ENCODE measurements at places on chromosomes 7 and 10. TPM values are rescaled to one million over a fixed set of nuclear protein-coding genes. Genes with fewer than 3 reads are reported as not detected.

DNA sequence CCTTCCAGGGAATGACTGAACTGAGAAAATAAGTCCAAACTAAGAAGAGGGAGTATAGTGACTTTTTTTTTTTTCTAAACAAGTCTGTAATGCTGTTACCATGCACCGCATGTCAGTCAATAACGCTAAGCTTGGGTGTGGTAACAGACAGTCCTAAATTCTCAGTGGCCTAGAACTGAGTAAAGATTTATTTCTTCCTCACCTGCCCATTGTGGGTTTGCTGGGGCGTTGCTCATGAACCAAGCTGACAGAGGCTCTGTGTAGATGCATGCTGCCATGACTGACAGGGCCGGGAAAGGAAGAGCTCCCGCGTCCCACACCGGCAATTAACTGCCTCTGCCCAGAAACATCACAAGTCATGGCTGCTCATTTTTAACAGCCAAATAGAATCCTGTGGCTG, 25.5 kb upstream of the PRKG1 start:
- DNase-seq, result no peak
- H3K27ac ChIP-seq, result no peak overlapping the region
- no peaks in the 10 kb centered on the region for H3K36me3 ChIP-seq
- H3K4me1 ChIP-seq, result peaks cover 9% of the 10 kb centered on the region

DNA sequence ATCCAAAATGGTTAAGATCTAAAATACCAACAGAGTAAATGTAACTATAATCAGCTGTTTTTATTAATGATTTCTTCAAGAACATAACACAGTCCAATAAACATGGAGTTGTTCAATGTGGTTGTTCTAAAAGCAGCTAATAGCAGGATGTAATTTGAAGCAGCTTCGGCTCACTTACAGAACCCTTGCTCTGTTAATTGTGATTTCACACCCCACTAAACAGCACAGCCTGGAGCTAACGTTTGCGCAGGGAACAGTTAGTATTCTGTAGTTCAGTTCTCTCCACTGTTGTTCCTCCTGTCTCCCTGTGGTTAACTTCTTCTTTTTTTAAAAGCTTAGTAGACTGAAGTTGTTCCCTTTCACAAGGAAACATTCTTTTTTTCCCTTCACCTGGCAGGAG, 104.0 kb downstream of the GRM3 start:
- H3K27ac ChIP-seq, result no peak overlapping the region
- no peaks in the 10 kb centered on the region for H3K27me3 ChIP-seq
- H3K4me1 ChIP-seq, result no peaks in the 10 kb centered on the region
- no peak for DNase-seq

DNA sequence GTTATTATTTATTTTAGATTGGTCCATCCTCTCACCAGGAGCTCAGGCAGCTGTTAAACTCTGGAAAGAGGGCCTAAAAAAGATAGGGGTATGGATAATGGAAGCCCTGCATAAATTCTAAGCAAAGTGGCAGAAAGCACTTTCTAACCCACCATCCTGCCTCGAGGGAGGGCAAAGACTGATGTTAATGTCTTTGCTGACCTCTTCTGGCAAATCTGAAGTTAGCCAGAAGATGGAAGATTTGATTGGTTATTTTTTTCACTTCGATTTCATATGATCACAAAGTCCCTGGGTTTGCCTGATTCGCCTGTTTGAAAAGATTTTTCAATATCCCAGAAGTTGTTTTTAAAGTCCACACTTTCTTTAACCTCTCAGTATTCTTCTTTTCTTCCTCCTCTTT, 24.8 kb downstream of the OR9A2 start:
- H3K4me3 ChIP-seq, result no peak overlapping the region
- peaks cover 14% of the 10 kb centered on the region for H3K4me1 ChIP-seq
- no peaks in the 10 kb centered on the region for H3K36me3 ChIP-seq
- peaks cover 21% of the 10 kb centered on the region for H3K27me3 ChIP-seq
- DNase-seq, result peak; percentile 18

DNA sequence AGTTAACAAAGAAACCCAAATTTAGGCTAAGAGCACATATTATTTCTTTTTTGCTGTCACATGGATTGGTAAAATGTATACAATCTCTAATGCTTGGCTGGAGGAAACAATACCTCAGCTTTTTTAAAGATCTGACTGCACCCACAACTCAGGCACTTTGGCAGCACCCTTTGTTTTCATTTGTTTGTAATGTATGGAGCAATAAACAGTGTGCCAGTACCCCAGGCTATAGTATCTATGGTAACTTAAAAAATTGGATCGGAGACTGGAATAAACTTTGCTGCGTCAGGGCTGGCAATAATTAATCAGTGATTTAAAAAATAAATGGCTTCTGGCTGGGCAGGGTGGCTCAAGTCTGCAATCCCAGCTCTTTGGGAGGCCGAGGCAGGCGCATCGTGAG, 27.2 kb downstream of the POLR1F start:
- no peak for DNase-seq
- no peaks in the 10 kb centered on the region for H3K4me1 ChIP-seq
- no peak overlapping the region for H3K4me3 ChIP-seq
- no peaks in the 10 kb centered on the region for H3K36me3 ChIP-seq
- H3K27me3 ChIP-seq, result no peaks in the 10 kb centered on the region

DNA sequence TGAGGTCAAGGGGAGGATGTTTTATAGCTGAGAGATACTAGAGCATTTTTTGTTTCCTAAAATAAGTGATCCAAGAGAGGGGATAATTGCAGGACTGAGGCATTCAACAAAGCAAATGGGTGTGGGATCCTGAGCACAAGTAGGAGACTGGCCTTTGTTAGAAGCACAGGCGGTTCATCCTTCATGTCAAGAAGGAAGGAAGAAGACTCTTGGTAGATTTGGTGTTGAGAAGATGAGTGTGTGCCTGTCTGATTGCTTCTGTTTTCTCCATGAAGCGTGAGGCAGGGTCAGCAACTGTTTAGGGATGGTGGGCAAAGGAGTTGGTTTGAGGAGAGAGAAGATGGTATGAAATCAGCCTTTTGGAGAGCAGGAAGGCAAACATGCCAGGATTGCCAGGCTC, 27.6 kb downstream of the STRIP2 start:
- no peak overlapping the region for H3K4me3 ChIP-seq
- H3K4me1 ChIP-seq, result no peaks in the 10 kb centered on the region
- no peaks in the 10 kb centered on the region for H3K36me3 ChIP-seq
- no peak for DNase-seq
- H3K27me3 ChIP-seq, result no peaks in the 10 kb centered on the region

DNA sequence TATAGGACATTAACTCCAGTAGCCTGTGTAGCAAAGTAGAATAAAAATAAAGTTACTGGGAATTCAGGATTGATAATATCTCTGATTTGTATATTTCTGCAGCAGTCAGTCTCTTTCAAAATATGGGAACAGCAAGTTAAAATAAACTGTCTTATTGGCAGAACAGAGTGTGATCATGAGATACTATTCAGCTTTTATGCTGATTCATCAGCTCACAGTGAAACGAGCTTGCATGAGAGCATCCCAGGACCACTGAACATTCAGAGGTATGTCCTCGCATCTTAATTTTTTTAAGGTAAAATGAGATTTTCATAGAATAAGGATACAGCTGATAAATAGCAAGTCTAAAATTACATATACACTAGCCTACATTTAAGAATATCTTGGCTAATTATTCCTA, 282.5 kb upstream of the MYO3A start:
- peaks cover 31% of the 10 kb centered on the region for H3K27me3 ChIP-seq
- H3K27ac ChIP-seq, result no peak overlapping the region
- no peaks in the 10 kb centered on the region for H3K36me3 ChIP-seq

- no peaks in the 10 kb centered on the region for H3K4me1 ChIP-seq
- H3K27me3 ChIP-seq, result no peaks in the 10 kb centered on the region
- no peak overlapping the region for H3K4me3 ChIP-seq
- H3K36me3 ChIP-seq, result no peaks in the 10 kb centered on the region
- DNase-seq, result no peak
- no peak overlapping the region for H3K27ac ChIP-seq
Observed at GRCh38 chr7:82593780-82594179, 150.2 kb upstream of the CACNA2D1 start.

DNA sequence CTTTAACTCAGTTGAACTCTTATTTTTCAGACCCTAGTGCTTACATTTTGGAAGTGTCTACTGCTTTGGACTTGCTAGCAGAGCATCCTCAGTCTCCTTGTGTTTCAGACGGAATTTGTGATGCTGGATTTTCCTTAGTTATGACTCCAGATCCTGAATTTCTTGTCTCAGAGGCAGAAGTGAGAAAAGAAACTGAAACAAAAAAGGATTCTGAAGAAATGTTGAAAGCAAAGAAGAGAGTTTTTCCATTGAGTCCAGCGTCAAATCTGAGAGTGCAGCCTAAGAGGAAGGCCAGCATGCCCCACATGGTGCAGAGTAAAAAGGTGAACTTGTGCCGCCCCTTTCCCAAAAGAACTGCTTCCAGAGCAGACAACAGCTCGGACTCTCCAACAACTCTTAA, 46.1 kb downstream of the TASOR2 start:
- no peak for DNase-seq
- H3K36me3 ChIP-seq, result peaks cover 25% of the 10 kb centered on the region
- H3K4me1 ChIP-seq, result no peaks in the 10 kb centered on the region
- H3K4me3 ChIP-seq, result no peak overlapping the region
- H3K27ac ChIP-seq, result no peak overlapping the region
- H3K27me3 ChIP-seq, result no peaks in the 10 kb centered on the region

- no peaks in the 10 kb centered on the region for H3K27me3 ChIP-seq
- no peak overlapping the region for H3K27ac ChIP-seq
- DNase-seq, result no peak
- H3K4me1 ChIP-seq, result no peaks in the 10 kb centered on the region
- peaks cover 6% of the 10 kb centered on the region for H3K36me3 ChIP-seq
Observed at GRCh38 chr10:103123282-103124024, 69.6 kb downstream of the NT5C2 start.

GRCh38 chr10:123502983-123503382, 163.2 kb upstream of the GPR26 start:
- H3K27ac ChIP-seq, result no peak overlapping the region
- H3K4me1 ChIP-seq, result no peaks in the 10 kb centered on the region
- H3K4me3 ChIP-seq, result no peak overlapping the region
- peaks cover 41% of the 10 kb centered on the region for H3K27me3 ChIP-seq
- no peaks in the 10 kb centered on the region for H3K36me3 ChIP-seq

DNA sequence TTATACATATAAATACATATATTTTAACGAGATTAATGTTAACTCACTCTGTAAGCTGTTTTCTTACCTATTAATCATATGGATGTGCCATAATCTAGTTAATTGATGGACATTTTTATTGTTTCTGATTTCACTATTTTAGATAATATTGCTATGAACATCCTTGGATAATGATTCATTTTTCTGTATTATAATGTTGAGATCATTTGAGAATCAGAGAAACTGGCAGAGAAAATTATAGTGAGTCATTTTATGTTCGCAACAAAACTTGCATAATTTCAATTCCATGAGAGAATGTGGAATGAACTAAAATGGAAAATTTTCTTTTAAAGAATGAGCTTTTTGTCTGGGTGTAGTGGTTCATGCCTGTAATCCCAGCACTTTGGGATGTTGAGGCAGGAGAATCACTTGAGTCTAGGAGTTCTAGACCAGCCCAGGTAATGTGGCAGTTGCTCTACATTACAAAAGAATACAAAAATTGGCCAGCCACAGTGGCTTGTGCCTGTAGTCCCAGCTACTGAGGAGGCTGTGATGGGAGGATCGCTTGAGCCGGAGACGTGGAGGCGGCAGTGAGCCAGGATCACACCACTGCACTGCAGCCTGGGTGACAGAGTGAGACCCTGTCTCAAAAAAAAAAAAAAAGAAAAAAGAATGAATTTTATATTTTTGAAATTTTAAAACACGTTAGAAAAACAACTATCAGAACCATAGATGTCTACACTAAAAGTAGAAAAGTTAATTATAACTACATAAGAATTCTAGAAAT, 40.5 kb downstream of the PAPSS2 start:
- H3K27ac ChIP-seq, result no peak overlapping the region
- no peak overlapping the region for H3K4me3 ChIP-seq
- no peaks in the 10 kb centered on the region for H3K27me3 ChIP-seq
- peaks cover 8% of the 10 kb centered on the region for H3K36me3 ChIP-seq
- H3K4me1 ChIP-seq, result peaks cover 21% of the 10 kb centered on the region
- no peak for DNase-seq

- DNase-seq, result no peak
- peaks cover 5% of the 10 kb centered on the region for H3K36me3 ChIP-seq
- H3K27ac ChIP-seq, result no peak overlapping the region
Observed at GRCh38 chr10:35453855-35454532, 117.7 kb downstream of the CCNY start.

DNA sequence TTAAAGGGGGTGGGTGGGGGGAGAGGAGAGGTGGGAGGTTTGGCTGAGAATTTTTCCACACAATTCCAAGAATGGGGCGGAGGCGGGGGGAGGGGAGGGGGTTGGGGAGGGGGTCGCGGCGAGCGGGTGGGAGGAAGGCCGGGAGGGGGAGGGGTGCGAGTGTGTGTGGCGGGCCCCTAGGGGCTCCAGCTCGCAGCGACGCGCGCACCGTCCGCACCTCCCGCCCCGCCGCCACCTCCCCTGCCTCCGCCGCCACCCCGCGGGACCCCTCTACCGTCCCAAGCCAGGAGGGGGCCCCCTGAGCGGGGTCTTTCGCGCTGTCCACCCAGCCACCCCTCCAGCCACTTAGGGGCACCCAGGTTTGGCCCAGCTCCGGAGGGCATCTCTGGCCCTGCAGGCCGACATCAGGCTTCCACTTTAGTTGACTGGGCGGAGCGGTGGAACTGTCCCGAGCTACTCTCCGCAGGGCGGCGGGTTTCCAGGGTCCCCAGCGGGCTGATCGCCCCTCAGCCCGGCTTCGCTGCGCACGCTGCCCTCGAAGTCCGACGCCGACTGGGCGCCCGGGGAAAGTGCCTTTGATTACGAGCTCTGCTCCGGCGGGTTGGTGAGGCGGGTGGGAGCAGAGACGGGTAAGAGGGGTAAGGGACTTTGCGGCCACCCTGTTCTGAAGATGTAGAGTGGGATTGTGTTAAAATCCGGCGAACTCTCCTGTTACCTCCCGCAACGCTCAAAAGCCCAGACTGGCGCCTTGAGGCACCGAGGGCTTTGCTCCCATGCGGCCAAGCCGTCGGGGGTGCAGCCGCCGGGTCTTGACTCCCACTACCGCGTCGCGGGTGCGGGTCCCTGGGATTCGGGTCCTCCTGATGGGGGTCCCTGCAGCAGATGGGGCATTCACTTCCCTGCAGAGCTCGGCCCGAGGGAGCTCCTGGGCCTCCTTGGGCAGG, 1.8 kb upstream of the VAX1 start:
- H3K36me3 ChIP-seq, result no peaks in the 10 kb centered on the region
- H3K27ac ChIP-seq, result no peak overlapping the region
- DNase-seq, result no peak
- H3K27me3 ChIP-seq, result peaks cover 32% of the 10 kb centered on the region
- no peaks in the 10 kb centered on the region for H3K4me1 ChIP-seq
- no peak overlapping the region for H3K4me3 ChIP-seq

- no peak for DNase-seq
- H3K4me1 ChIP-seq, result no peaks in the 10 kb centered on the region
- H3K27me3 ChIP-seq, result no peaks in the 10 kb centered on the region
- no peaks in the 10 kb centered on the region for H3K36me3 ChIP-seq
- no peak overlapping the region for H3K4me3 ChIP-seq
- no peak overlapping the region for H3K27ac ChIP-seq
Observed at GRCh38 chr7:116455009-116455408, 44.5 kb upstream of the CAV2 start.

GRCh38 chr7:3304131-3304530, 3.1 kb downstream of the SDK1 start:
- peaks cover 28% of the 10 kb centered on the region for H3K36me3 ChIP-seq
- no peak for DNase-seq
- H3K4me3 ChIP-seq, result no peak overlapping the region
- H3K27me3 ChIP-seq, result no peaks in the 10 kb centered on the region

IDI2 gene
- total RNA-seq, result not detected

CYP2E1 gene
- 1.7 TPM for total RNA-seq

CYP2C19 gene
- total RNA-seq, result 4.5 TPM

TAS2R41 gene
- total RNA-seq, result not detected

SUN3 gene
- 1.1 TPM for total RNA-seq

ABCC2 gene
- 1.2 TPM for total RNA-seq

WDFY4 gene
- total RNA-seq, result not detected

DPYSL4 gene
- not detected for total RNA-seq

ZC3HAV1L gene
- total RNA-seq, result 15.0 TPM
